ENCODE measurements at places on chromosomes 3 and 15.

DNA sequence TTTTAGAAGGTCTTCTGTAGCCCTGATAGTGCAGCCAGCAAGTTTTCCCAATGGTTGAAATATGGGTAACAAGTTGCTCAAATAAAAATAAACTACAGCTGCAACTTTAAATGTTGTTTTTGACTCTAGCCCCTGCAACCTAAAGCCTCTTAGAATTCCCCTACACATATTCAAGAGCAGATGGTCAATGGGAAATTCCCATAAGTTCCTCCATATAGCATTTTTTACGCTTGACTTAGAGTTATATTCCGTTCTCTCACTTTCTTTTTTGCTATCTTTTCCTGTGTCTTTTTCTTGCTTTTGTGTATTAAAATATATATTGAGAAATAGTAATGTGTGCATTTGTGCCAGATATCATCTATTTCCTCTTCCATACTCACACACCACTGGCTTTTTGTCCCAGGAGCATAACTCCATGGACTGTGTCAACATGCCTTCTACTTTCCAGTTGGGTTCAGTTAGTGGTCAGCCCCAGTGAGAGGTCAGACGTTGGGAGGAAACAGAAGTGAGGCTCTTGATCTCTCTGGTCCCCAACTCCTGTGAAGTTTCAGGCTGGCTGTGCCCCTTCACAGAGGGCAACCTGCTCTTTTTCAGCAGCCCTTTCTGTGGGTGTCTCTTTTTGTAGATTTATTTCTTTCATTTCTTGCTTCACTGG lies 63.3 kb upstream of the TP63 start:
- no peak for DNase-seq

- no peak for DNase-seq
These were observed 1166.1 kb upstream of the GBE1 start for GRCh38 chr3:82927309-82928253.

GRCh38 chr15:60797444-60798040 lies 318.6 kb upstream of the ICE2 start:
- no peak for DNase-seq

DNA sequence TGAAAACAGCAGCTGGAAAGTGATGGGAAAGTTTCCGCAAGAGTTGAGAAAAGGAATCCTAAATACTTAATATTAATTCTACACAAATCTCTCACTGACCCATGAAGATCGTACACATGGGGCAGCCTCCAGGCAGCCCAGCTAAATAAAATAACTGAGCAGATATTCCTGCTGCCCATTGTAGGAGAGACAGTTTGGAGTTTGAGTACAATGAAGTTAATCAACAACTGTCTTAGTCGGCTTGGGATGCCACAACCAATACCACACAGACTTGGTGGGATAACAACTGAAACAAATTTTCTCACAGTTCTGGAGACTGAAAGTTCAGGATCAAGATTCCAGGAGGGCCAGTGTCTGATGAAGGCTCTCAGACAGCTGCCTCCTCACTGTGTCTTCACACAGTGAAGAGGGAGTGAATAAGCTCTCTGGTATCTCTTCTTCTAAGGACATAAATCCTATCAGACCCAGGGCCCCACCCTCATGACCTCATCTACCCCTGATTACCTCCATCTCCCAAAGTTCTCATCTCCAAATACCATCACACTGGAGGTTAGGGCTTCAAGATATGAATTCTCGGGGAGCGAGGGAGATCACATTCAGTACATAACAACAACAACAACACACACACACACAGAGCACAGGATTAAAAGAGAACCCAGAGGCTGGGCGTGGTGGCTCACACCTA lies 9.7 kb downstream of the TRPM7 start:
- DNase-seq: no peak

GRCh38 chr3:133213937-133214336 lies 175.7 kb downstream of the TMEM108 start:
- no peak for DNase-seq

DNA sequence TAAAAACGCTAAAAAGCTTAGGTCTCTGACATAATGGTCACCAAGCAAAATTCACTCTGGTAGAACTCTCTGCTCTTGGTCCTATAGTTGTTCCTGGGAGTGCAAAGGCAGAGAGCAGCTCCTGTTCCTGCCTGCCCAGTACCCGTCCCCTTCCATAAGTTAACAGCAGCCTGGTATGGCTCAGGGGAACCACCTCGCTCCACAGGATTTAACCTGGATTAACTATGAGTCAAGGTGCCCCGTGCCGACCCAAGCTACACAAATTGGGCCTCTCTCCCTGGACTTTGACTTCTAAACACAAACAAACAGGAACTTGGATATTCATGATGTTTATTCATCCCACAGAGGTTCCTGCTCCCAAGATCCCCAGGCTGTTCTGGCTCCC lies 32.1 kb downstream of the SCAP start:
- DNase-seq: no peak

GRCh38 chr3:138459619-138460535 lies 25.5 kb downstream of the ESYT3 start:
- no peak for DNase-seq

DNA sequence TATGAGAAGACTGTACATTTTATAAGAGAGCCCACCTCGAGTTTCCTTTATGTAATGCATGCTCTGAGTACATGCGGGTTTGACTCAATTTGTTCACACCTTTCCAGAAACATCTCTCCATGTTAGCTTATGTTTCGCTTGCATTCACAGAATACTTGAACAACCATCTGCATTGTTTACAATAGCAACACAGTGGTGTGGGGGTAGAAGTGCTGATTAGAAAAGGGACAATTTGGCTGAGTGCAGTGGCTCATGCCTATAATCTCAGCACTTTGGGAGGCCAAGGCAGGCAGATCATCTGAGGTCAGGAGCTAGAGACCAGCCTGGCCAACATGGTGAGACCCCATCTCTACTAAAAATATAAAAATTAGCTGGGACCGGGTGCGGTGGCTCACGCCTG lies 60.9 kb downstream of the NCEH1 start:
- DNase-seq: peak; percentile 11

DNA sequence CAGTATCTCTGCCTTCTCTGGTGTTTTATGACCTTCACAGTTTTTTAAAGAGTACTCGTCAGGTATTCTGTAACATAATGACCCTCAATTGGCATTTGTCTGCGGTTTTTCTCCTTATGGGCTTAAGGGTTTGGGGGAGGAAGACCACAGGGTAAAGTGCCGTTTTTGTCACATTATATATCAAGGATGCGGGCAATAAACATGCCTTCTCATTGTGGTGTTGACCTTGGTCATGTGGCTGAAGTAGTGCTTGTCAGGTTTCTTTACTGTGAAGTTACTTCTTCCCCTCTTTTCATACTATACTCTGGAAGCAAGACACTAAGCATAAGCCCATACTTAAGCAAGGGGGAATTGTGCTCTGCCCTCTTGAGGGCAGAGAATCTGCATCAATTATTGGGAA lies 16.6 kb downstream of the CAPN3 start:
- no peak for DNase-seq

DNA sequence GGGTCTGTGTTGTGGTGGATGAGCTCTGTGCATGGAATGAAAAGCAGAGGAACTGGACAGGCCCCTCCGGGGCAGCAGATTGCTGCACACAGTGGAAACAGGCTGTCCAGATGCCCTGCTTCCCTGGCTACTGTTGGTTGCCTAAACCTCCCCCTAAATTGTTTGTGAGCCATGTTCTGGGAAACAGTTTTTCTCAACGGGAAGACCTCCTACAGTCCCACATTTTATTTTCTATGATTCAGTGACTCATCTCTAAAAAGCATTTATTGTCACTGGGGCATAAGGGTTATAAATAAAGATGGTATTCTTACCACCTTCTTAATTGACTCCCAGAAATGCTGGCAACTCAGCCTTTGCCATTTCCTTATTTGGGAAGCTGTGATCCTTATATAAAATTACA lies 20.3 kb upstream of the PTPN9 start:
- DNase-seq: no peak

DNA sequence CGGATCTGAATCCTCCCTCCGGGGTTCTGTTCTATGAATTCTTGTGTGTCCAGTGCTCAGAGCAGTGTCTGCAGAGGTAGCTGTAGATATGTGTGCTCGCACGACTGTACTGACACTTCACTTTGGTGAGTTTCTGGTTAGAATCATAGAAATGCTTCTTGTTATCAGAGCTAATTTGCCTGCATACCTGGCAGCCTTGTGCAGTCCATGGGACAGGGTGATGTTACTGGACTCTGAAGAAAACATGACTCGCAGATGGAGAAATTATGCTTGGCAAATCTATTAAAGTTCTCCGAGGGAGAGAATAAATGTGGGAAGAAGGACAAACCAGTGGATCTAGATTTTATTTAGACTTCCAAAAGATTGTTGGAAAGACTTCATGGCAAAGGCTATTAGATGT lies 12.2 kb downstream of the CGNL1 start:
- no peak for DNase-seq

- DNase-seq: peak; percentile 60
These were observed 91.0 kb upstream of the CBLB start for GRCh38 chr3:105959851-105960250.

DNA sequence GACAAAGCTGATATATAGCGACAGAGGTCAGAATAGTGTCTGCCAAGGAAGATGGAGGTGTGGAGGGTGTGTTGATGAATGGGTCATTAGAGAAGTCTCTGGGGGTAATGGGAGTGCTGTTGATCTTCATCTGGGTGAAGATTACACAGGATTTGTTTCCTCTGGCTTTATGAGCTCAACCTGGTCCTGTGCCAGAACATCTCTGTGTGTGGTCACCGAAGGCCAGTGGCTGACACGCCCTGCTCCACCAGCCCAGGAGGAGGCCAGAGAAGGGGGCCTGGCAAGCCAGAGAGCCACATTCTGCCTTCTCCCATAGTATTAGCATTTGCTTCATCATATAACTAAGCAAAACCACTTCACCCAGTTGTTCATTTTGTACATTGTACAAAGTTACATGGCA lies 121.1 kb downstream of the ZNF621 start:
- no peak for DNase-seq

DNA sequence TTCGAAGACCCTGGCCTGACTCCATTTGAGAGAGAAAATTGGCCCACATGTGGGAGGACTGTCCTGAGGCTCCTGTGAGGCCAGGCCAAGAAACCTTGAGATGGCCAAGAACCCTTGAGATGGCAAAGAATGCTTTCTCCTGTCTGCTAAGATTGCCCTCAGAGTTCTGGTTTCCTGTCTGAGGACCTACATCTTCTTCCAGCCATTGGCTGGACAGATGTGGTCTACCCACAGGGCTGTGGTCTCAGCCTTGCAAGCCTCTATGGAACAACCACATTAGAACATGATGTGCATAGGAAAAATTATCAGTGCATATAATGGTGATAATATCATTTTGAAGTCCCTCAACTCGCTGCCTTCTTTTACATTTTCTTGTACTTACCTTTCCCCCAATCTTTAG lies 10.8 kb upstream of the RASA2 start:
- no peak for DNase-seq

DNA sequence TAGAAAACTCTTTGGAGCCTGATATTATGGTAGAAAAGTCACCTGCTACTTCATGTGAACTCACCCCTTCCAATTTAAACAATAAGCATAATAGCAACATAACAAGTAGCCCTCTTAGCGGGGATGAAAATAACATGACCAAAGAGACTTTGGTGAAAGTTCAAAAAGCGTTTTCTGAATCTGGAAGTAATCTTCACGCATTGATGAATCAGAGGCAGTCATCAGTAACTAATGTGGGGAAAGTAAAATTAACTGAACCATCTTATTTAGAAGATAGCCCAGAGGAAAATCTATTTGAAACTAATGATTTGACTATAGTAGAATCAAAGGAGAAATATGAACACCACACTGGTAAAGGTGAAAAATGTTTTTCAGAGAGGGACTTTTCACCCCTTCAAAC lies 5.1 kb upstream of the SCG5 start:
- no peak for DNase-seq

DNA sequence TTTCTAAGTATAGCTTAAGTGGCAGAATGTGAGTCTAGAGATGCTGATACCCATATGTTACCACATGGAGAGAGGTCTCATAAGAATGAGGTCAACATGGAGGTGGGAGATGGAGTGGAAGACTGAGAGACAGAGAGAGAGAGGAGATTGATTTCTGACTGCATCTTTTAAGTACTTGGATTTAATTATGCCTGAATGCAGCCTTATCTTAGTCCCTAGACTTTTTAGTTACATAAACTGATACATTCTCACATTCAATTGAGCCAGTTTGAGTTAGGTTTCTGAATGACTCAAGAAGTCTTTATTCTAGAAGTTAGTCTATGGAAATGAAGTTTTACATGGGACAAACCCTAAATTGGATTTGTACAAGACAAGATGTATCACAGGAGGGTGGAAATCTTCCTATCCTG lies 58.5 kb upstream of the TNFSF10 start:
- DNase-seq: no peak

DNA sequence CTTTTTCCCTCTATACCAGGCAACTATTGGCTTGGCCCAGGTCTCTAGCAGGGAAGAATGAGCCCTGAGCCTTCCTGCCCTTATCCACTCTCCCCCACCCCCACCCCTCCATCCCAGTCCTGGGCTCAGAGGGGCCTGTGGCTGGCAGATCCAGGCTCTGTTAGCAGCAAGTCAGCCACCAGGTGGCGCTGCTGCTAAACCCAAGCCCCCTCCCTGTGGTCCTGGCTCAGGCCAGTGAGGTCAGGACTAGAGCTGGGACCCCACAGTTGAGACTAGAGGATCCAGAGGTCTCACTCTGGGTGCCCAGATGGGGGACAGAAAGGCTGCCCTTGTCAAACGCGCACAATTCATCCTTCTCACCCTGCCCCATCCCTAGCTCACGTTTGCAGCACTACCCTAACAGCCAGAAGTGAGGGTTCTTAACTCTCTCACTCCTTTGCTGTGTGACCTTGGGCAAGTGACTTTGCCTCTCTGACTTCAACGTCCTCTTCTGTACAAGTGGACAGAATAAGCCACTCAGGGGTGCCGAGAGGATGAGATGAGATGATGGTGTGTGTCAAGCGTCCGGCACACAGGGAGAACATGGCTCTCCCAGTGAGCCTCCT lies 46.8 kb upstream of the SLC6A1 start:
- DNase-seq: peak; percentile 86

- DNase-seq: peak; percentile 82
These were observed 22.6 kb upstream of the LYSMD4 start for GRCh38 chr15:99755692-99756409.

DNA sequence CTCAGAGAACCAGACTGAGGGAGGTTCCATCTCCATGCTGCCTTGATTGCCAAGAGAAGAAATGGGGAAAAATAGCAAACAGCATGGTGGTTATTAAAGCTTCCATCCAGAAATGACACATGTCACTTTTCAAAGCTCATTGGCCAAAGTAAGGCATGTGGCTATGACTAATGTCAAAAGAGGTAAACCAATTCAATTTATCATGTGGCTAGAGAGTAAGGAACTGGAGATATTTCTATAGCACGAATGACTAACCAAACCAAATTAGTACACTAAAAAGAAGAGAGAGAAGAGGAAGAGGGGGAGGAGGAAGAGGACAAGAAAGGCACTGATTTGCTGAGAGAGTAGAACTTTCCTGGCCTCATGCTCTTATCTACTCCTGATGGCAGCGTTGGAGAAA lies 115.2 kb upstream of the SLC6A11 start:
- peak; percentile 30 for DNase-seq

- DNase-seq: no peak
These were observed 56.4 kb upstream of the RASGRP1 start for GRCh38 chr15:38620851-38621594.
